Activated CD4-positive, CD25-positive, alpha-beta regulatory T cell treated with anti-CD3 and anti-CD28 coated beads, Interleukin-2, amount 50 U/mL, for 72 hours (primary cell): ENCODE measurements at places on chromosomes 7 and 10.
A peak's percentile ranks its signal among the peaks of the same experiment; 100 is the strongest.

GRCh38 chr10:44979281-44980191 is 927 bp upstream of the DEPP1 start:
- no peak for DNase-seq

DNA sequence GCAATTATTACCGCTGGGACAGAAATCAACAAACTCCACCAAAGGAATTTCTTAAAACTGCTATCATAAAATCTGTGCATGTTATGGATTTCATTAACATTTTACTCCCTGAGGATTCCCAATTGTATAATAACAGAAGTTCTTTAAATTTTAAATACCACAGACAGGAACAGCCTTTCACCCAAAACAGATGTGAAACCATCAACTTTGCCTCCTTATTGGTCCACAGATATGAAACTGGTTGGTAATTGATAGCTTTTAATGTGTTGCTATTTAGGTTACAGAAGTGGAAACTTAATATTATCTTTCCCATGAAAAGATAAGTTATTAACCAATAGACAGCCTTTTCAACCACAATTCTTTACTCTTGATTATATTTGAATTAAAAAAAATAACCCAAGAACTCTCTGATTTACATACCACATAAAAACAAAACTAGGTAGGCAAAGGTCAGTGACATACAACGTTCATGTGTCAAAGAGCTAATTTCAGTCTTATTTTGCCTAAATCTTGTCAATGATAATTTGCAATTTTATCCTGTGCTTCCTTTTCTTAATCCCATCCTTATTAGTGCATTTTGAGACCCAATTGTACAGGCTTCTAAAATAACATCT is 90.0 kb downstream of the NRP1 start:
- DNase-seq: no peak

GRCh38 chr10:71600849-71601248 is 118.7 kb downstream of the C10orf105 start:
- DNase-seq: no peak

DNA sequence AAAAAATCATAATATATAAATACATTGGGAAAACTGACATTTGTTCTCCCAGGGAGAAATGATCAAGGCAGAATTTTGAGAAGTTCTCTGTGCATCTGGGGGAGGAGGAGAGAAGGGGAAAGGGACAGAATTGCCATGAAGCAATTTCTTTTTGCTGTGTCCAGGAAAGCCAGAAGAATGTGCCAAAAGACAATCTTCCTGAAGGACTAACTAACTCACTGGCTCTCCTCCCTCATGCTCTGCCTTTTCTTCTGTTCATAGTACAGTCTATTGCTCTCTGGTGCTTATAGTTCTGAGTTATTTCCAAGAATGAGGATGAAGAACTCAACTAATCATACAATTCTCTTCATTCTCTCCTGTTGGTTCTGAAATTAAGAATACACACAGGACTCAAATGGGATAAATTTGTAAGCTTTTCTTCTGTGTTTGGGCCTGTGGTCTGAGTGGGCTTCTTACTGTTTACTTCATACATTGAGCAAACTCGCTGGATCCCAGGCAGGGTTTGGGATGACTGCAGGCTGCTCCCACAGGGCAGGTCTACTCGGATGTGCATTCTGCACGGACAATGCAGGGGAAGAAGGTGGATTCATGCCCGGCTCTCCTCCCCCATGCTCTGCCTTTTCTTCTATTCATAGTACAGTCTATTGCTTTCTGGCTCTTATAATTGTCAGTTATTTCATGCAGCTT is 22.2 kb upstream of the FAM171A1 start:
- DNase-seq: no peak

GRCh38 chr10:4804465-4804864 is 21.5 kb upstream of the AKR1E2 start:
- DNase-seq: no peak

DNA sequence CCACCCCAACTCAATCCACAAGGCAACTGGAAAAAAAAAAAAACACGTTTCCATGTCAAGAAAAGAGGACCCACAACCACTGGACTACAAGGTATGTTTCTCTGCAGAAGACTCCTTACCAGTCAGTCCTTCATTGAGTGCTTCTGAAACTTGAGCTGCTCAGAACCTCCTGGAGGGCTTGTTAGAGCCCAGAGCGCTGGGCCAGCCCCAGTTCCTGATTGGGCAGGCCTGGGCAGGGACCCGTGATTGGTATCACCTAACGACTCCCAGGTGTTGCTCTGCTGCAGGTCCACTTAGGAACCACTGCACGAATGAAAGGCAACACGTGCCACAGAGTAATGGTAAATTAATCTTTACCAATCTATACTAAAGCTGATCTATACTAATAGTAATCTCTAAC is 473 bp upstream of the CCDC201 start:
- no peak for DNase-seq

- peak; percentile 13 for DNase-seq
These were observed at the start of gene CHAT for GRCh38 chr10:49613882-49614241. CHAT (plus strand) TSS chr10:49614037; CDS start chr10:49614190, 153 bp downstream.

GRCh38 chr10:91596825-91597196 is 36.1 kb downstream of the PPP1R3C start:
- no peak for DNase-seq

GRCh38 chr7:80583901-80584300 is 54.5 kb upstream of the CD36 start:
- no peak for DNase-seq

- peak; percentile 46 for DNase-seq
These were observed 41.1 kb upstream of the FAM133B start for GRCh38 chr7:92631067-92631849.

- no peak for DNase-seq
These were observed 262.3 kb downstream of the SORCS3 start for GRCh38 chr10:104903433-104903832.

GRCh38 chr7:37420946-37421695 is 27.5 kb downstream of the ELMO1 start:
- no peak for DNase-seq

GRCh38 chr10:97821308-97822038 is 28.2 kb upstream of the GOLGA7B start:
- DNase-seq: no peak

GRCh38 chr7:12783421-12784095 is 96.1 kb downstream of the ARL4A start:
- no peak for DNase-seq

DNA sequence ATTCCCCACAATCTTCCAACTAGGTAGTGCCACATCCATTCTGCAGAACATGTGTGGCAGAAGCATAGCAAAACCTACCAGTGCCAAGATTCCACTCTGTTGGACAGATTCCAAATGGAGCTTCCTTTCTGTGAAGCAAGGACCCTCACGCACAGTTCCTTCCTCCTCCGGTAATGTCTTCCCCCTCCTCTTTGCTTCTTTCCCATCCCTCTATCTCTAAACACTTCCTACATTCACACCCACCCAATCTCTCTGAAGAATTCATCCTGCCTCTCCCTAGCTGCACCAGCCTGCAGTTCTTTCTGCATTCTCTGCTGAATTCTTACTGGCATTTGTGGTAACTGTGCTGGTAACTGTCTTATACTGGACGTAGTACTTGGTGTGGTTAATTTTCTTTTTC is 124.9 kb downstream of the RNLS start:
- DNase-seq: no peak

GRCh38 chr10:78547397-78547796 is 513.7 kb downstream of the RPS24 start:
- no peak for DNase-seq

DNA sequence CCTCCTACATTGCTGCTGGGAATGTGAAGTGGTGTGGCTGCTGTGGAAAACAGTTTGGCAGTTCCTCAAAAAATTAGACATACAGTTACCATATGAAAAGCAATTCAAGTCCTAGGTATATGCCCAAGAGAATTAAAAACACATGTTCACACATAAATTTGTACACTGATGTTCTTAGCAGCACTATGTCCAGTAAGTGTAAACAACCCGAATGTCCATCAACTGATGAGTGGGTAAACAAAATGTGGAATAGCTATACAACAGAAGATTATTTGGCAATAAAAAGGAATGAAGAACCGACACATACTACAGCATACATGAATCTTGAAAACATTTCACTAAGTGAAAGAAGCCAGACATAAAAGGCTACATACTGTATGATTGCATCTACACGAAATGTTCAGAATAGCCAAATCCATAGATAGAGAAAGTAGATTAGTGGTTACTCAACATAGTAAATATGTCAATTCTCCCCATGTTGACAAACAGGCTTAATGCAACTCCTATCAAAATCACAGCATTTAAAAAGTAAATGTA is 17.2 kb downstream of the CEP41 start:
- no peak for DNase-seq

DNA sequence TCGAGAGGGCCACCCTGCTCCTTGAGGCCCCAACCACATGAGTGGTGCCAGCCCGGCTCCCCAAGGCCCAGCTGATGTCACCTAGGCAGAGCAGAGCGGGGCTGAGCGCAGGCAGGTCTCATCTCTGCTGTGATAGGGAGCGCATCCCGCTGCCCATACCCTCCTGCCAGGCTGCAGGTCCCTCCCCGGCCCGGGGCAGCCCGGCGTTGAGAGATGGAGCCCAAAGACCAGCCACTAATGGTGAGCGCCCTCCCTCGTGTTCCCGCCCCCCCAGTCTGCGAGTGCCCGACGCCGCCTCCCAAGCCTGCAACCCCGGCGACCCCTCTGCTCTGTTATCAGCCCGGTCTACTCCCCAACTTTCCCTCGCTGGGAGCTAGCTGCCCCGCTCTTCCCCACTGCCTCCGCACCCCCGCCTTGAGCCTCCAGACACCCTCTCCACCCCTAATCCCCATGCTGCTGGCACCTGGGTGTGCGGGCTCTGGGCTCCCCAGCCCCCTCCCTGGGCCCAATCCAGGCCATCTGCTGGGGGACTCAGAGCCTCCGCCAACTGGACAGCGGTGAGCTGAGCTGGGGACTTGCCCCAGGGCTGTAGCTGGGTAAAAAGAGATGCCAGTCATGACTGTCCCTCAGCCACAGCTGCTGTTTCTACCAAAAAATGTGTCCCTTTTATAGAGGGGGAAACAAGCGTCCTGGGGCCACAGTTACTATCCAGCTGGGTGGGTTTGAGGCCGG is 19.7 kb upstream of the CHST12 start:
- DNase-seq: no peak

DNA sequence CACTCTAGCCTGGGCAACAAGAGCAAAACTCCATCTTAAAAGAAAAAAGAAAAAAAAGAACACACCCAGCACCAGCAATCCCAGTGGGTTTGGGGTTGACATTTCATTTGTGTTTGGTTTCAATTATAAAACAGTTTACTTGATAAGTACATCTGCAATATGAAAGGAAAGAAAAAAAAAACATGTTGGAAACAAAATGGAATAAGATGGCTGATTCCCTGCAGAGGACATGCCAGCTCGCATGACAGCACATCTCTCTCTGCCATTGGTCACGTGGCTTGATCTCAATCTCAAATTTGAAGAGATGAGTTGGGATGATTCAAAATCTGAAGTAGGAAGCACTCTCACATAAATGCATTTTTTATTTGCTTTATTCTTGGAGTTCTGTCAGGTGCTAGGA is 28.0 kb downstream of the MYOF start:
- no peak for DNase-seq

DNA sequence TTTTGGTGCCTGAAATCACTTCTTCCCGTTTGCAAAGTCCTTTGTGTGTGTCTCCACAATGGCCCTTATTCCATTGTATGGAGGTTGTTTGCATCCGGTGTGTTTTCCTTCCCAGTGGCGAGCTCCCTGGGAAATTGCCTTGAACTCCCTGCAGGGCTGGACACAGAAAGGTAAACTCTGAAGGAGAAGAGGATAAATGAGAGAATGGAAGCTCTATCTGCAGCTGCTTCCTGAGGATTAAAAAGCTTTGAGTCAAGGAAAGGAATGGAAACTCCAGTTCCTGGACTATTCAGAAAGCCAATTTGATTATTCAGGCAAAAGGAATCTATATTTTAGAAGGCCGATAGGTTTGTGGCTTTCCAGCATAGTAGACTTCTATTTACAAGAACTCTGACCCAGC is 4.4 kb upstream of the GRK5 start:
- no peak for DNase-seq

- no peak for DNase-seq
These were observed 19.7 kb downstream of the TRDMT1 start for GRCh38 chr10:17181751-17182150.

- no peak for DNase-seq
These were observed 648.8 kb upstream of the MKI67 start for GRCh38 chr10:128774979-128775378.

- no peak for DNase-seq
These were observed 91.6 kb upstream of the IKZF1 start for GRCh38 chr7:50212666-50213621.

- DNase-seq: no peak
These were observed 6.8 kb downstream of the ELMO1 start for GRCh38 chr7:37441816-37442215.
